ENCODE measurements at places on chromosomes 3 and 15.

DNA sequence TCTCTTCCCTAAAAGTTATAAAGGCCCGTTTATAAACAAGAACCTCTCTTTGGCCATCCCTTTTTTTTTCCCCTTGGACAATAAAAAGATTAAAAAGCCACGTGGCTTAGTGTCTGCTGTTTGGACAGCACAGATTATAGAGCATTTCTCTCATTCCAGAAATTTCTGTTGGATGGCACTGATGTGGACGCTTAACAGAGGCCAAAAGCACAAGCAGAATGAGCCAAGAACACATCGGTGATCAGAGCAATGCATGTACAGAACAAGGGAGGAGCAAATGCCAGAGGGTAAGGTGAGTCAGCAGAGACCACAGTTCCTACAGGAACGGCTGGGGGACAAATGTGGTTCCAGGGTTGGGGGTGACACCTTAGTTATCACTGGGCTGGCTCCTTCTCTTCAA is 30.3 kb upstream of the CTNNB1 start:
- no peak for DNase-seq

DNA sequence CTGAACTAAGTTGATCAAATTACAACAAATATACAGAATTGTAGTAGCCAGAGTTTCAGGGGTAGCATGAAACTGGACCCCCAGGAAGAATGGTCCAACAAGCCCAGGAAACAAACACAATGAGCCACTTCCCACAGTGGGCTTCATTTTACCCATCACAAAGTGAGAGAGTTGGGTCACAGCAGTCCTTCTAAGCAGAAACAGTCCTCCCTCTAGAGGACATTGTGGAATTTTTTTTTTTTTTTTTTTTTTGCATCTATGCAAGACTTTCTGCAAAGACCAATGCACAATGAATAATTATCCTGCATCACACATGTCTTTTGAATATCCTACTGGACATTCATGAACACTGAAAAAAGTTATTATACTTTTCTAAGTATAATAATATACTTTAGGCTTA is 73.8 kb upstream of the ATP13A5 start:
- DNase-seq, result no peak

DNA sequence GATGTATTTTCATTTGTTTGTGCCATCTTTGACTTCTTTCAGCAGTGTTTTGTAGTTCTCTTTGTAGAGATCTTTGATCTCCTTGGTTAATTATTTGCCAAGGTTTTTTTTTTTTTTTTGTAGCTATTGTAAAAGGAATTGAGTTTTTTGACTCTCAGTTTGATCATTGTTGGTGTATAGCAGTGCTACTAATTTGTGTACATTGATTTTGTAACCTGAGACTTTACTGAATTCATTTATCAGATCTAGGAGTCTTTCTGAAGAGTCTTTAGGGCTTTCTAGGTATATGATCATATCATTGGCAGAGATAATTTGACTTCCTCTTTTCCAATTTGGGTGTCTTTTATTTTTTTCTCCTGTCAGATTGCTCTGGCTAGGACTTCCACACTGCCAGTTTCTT is 42.2 kb upstream of the POMGNT2 start:
- DNase-seq, result no peak

DNA sequence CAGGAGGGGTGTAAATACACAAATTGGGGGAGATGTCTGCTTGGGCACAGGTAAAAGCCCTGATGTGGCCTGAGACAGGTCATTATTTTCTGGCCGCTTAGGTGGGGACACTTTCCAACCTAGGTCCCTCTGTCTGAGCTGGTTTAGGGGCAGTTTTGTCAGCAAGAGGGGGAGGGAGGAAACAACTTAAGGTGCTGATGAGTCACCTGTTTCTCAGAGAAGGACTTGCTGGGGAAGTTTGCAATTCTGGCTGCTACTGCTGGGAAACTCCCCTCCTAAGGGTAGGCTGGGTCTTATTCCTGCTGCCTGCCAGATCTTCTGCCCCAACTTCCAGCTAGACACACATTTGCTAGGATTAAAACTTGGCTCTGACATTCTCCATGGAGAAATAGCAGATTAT is 4.8 kb upstream of the RHOV start:
- no peak for DNase-seq

DNA sequence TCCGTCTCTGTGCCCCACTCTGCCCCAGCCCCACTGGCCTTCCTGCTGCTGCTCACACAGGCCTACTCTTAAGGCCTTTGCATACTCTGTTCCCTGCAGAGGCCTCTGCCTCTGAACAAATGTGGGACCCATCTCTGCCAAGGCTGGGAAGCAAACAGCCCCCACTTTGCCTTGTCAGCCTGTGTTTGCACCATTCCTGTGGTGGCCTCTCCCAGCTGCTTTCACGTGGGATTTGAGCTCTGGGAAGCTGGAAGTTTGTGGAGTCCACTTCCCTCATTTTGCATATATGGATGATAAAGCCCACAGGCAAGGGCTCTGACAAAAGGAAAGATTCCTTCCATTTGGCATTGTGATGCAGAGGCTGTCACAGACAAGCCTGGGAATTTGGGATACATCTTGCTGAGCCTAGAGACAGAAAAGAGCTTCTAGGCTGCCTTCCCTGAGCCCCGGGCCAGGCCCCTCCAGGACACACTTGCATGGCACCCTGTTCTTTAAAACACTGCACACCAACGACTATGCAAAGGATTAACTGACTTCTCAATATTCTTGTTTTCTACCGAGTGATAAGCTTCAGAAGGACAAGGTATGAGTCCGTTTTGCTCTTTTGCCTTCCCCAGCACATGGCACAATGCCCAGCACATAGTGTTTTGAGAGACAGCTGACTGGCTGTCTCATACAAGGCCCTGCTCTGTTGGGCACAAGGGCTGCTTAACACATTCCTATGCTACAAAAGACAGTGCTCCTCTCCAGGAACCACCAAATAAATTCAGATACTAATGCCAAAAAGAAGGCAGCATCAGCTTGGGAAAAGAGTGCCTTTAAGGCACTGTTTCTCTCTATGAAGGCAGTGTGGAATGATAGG is 120.7 kb upstream of the TOPAZ1 start:
- DNase-seq, result no peak

DNA sequence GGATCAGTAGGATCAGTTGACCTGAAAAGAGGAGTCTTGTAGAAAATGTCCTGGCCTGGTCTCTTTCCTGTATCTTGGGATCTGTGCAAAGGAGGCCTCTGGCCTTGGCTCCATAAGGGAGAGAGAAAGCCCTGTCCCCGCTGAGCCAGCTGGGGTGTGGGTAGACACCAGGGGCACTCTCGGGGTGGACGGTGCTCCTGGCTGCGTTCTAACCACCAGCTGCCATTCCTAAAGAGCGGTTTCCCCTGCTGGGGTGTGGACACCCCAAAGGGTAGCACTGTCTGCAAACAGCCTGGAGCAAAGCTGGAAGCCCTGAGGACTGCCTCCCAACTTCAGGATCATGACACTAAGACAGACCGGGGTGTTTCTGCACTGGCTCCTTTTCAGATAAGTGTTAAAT is 23.5 kb downstream of the SYNM start:
- no peak for DNase-seq

Data from AML-193 (cell line).